ENCODE measurements at places on chromosomes 3 and 15. TPM values are rescaled to one million over a fixed set of nuclear protein-coding genes. Genes with fewer than 3 reads are reported as not detected.

- no peak for DNase-seq
Observed at GRCh38 chr3:65288776-65289175, 601.0 kb upstream of the ADAMTS9 start.

DNA sequence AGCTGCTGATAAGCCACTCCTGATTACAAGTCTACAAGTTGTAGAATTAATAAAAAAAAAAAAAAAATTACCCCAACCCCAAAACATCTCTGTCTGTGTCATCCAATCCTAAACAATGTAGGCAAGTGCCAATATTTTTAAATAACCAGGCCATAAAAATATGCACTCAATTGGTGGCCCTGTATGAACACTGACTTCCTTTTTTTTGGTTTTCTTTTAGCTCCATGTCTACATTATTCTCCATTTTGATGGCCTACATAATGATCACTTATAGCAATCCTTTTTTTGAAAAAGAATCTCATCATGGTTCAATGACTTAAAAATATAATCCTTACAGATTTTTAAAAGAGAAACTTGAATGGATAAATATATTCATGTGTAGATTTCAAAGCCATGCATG lies 72.1 kb downstream of the FOXP1 start:
- no peak for DNase-seq

C3orf80 gene
- polyA plus RNA-seq, result 0.16 TPM

DNA sequence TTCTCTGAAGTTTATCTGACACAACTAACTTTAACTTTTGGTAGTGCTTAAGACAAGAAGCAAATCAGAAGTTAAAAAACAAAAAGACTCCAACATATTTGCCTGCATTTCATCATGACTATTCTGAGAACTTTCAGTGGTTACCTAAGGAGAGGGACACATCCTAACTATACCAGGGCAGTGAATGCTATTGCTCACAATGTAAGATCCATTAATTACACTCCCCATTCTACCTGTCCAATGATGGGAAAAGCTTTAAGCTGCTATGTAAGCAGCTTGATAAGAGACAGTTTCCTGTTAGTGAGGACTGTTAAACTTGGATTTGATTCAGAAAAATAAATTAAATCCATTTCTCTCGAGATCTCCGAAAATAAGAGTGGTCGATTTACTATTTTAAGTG lies 37.5 kb downstream of the SERPINI1 start:
- DNase-seq, result no peak

FAM174B gene
- 7.3 TPM for polyA plus RNA-seq

DNA sequence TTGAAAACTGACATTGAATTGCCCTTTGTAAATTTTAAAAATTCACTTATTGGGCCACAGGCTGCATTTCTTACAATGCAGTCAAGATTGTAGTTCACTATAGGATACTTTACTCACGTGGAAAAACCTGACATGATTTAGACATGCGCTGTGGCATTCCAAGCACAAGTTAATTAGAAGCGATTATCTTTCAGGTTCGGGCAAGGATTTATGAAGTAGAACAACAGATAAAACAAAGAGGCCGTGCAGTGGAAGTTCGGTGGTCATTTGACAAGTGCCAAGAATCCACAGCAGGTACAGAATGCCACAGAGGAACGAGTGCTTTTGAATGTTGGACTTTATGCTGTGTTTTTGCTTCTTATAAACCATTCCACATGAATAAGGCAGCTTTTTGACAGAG lies 37.8 kb downstream of the GPR171 start:
- no peak for DNase-seq

TAMM41 gene
- 9.9 TPM for polyA plus RNA-seq

DNA sequence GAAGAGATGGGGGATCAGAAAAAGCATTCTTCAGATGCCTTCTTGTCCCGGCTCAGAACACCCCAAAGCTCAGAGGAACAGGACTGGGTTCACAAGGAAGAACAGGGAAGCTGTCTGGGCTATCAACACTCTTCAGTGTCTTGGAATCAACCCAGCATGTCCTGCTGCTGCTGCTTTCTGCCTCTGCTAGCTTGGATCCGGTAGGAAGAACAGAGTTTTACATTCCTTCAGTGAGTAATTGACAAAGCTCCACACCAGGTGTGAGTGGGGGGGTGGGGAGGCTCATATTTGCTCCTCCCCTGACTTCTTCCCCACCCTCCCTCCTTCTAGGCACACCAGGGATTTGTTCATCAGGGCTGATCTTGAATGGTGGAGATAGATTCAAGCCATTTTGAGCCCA lies 13.1 kb upstream of the ETV5 start:
- DNase-seq, result no peak

SOX14 gene
- not detected for polyA plus RNA-seq

DNA sequence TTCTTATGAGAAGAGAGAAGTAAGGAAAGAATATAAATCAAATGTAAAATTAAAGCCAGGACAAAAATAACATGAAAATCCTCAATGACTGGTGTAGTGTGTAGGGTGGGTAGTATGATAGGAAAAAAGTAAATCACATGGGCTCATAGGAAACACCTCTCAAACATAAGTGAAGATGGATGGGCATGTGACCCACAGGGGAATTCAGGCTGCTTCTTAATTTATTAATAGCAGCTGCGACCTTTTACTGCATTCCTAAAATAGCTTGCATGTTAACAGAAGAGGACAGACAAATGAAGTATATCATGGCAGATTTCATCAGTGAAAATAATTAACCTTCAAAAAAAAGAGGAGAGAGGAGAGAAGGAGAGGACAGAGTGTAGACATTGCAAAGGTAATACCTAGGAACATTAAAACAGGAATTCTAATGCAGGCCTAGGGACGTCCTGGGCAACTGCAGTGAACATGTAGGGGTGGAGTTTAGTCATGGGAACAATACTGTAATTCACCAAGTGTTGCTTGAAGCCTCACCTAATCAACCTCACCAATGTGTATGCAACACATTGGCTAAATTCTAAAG lies 132.9 kb downstream of the KCNMB2 start:
- no peak for DNase-seq

All from right cardiac atrium (tissue), 5 donors.